ENCODE measurements at places on chromosomes 13 and 19. TPM values are rescaled to one million over a fixed set of nuclear protein-coding genes. Genes with fewer than 3 reads are reported as not detected.

FAM216B gene
- not detected for polyA plus RNA-seq

DOHH gene
- polyA plus RNA-seq, result 16.3 TPM

RYR1 gene
- polyA plus RNA-seq, result 0.03 TPM

ZNF571 gene
- polyA plus RNA-seq, result 6.9 TPM

SAFB gene
- 110 TPM for polyA plus RNA-seq

FCHO1 gene
- polyA plus RNA-seq, result 42.4 TPM

Data from IgD-negative memory B cell (primary cell).